ENCODE measurements at places on chromosomes 3 and 15.

DNA sequence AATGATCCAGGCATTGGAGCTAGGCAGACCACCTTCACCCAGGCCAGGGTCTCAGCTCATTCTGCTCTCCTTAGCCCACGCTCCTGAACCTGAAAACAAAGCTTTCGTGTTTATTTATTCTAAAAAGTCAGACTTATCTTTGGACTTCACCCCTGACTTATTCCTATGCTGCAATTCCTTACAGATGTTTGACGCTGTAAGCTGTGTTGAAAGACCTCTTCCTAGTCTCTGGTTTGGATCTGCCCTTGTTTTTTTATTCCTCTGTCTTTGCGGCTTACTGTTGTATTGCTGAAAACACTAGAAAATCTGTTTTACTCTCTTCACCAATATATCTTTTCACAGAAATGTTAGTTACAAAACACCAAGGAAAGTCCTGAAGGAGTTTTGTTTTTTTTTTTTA lies 40.5 kb upstream of the LDHAL6B start:
- no peak for DNase-seq

DNA sequence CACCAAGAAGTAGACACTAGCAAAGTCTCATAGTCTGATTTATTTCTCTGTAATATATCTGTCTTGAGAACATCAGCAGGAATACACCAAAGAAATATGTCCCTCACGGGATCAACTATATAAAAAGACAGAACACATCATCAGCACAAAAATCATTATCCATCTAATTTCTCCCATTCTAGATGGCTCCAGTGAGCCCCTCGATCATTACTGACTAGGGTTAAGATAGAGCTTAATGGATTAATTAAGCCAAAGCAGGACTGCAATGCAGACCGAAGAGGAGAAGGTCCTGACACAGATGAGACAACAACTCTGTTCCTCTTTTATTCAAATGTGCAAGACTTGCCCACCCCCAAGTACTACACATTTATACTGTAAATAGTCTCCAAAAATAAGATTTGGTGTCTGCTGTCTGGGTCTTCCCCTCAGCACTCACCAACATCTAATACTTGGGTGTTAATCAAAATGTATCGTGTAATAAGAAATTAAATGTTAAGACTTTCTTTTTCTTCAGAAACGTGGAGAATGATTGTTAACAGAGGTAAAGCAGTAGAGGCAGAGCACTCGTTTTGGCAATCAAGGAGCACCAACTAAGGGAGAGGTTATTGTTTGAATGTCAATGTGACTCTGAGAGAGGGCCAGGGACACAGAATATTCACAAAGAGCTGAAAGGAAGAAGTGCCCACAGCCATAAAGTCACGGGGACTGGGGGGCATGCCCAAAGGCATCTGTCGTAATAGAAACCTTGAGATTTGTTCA lies 133.6 kb downstream of the TIGIT start:
- no peak for DNase-seq

- DNase-seq, result peak; percentile 29
Measured at GRCh38 chr3:183697610-183698317, at the start of gene YEATS2. YEATS2 (plus strand) TSS chr3:183697797; CDS start chr3:183715163, 17,366 bp downstream.

GRCh38 chr15:66171841-66172240 lies 81.7 kb downstream of the MEGF11 start:
- no peak for DNase-seq

- no peak for DNase-seq
Measured at GRCh38 chr3:88997260-88997659, 110.2 kb upstream of the EPHA3 start.

GRCh38 chr3:155739154-155739553 lies 5.7 kb downstream of the PLCH1 start:
- DNase-seq, result no peak

DNA sequence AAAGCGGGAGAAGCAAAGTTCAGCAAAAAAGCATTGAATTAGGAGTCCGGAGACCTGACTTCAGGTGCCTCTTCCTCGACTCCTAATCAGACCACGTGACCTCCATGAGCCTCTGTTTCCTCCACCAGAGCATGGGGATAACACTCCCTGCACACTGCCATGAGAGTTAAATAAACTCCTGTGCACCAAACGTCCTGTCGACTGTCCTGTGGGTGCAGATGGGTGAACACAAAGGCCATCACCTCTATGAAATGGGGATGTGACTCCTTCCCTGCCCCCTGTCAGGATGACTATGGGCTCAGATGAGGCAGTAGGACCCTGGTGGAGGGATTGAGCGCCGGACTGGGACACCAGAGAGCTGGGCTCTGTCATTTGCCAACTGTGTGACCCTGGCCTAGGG lies 13.5 kb upstream of the TSPAN3 start:
- DNase-seq, result no peak

DNA sequence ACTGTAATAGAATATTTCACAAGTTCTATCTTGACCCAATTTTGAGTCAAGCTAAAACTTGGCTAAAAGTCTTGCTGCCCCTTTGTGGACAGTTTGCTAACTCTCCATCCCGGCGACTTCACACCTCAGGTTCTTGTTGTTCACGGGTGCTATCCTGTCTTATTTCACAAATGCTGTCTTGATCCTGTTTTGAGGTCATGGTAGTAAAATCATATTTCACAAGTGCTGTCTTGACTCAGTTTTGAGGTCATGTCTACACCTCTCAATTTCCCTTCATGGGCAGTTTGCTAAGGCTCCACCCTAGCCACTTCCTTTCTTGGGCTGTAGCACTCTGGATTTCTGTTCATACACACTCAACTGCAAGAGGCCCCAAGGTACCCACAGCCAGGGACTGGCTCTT lies 45.0 kb upstream of the GK5 start:
- DNase-seq, result no peak

GRCh38 chr3:141913150-141913811 lies 36.8 kb downstream of the ATP1B3 start:
- DNase-seq, result peak; percentile 23

GRCh38 chr3:152969557-152970300 lies 134.8 kb downstream of the P2RY1 start:
- peak; percentile 4 for DNase-seq

DNA sequence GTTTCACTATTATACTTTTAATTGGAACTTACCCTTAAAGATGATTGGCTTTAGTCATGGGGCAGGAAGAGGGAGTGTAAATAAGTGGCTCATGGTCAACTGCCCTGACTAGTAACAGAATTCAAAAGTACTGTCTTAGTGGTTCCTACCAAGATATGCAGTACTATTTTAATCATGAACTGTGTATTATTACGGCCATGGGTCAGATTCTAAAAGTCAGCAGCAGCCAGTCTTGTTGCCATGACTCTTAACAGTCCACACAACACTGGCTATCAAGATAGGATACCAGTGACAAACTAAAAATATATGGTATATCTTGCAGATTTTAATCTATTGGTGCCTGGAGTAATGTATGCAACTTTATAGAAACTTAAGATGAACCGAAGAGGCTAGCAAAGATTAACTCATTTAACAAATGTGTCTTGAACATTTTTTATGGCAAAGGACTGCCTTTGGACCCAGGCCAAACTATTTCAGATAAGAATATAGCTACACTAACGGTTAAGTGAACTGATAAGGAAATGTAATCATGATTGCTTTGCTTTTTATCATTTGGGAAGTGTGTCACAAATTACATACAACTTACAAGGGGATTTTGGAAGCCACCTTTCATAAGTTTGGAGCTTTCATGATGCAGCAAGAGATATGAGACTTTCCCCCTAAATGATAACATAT lies 163.7 kb downstream of the TCF12 start:
- no peak for DNase-seq

DNA sequence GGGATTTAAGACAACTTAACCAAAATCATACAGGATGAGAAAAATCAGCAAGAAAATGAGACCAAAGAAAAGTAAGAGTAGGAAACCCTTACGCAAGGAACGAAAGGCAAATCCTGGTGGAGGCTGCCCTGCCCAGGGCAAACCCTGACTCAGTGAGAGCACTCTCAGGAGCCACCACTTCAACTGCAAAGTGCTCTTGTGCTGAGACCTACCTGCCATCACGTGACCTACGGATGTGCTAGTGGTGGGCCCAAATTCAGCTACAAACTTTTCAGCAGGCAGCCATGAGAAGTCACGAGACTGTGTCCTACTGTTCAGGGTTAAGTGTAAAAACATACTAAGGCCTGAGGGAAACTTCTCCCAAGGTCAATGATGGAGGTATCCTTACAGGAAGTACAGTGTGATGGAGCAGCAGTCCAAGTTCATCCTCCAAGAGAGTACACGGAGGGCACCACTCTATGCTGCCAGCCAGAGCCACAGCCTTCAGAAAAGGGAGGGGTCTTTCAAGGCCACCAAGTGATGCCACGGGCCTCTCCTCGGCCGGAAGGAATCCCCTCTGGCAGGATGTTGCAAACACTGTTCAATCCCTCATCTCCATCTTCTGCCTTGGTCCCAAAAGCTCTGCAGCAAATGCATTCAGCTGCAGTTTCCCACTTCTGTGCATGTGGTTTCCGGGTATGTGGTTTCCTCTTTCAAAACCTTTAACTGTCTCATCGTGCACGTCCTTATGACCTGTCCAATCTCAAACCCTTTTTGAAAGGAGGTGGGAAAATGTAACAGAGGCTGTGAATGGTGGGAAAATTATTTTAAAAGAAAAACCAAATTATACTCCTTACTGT lies 9.5 kb downstream of the CHSY1 start:
- DNase-seq, result no peak

GRCh38 chr3:4827767-4828166 lies 151.5 kb upstream of the BHLHE40 start:
- DNase-seq, result no peak

DNA sequence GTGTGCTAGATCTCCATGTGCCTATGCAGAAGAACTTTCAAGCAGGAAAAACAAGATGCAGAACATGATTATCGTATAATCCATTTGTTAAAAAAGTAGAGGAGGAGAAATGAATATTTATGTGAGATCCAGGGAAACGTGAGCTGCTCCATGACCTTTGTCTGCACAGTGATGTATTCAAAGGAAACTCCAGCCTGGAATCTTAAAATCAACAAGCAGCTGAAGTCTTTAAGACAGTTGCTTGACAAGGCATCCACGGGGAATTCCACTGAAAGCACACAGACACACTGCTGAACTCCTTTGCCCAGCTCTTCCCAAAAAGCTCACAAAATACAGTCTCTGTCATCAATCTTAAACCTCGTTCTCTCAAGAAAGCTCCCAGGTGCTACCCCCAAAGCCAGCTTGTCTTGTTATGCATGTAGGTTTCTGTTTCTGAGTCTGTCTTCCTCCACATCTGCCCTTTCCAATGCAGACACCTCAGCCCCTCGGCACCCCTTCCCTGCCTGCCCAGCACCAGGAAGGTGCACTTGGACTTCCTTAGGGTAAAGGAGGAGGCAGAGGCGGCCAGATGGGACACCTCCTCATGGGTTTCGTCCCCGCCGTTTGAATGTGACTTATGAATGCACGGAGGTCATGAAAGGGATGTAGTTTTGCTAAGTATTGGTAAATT lies 28.7 kb downstream of the LRRK1 start:
- no peak for DNase-seq

DNA sequence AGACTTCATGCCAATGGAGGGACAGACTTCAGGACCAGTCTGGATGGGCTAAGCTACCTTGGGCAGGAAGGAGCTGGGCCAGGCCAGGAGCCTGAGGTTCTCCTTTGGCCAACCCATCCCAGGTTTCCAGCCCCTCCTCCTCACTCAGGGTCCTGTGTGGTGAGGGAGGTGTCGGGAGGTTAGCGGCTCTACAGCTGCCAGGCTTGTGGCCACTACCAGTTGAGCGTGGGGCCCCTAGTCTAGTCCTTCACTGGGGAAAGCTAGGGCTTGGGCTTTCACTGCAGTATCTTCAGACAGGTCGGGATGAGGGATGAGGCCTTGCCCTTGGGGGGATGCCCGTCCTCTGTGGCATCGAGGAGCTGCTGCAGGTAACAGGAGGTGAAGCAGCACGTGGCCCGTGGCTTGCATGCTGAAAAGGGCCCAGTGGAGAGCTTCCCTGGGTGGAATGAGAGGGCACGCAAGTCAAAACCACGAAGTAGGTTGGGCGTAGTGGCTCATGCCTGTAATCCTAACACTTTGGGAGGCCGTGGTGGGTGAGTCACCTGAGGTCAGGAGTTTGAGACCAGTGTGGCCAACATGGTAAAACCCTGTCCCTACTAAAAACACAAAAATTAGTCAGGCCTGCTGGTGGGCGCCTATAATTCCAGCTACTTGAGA lies 8.5 kb upstream of the FANCD2 start:
- no peak for DNase-seq

Data from skeletal muscle cell (primary cell).